DMS153 (cell line): ENCODE measurements at places on chromosomes 6 and 20.

DNA sequence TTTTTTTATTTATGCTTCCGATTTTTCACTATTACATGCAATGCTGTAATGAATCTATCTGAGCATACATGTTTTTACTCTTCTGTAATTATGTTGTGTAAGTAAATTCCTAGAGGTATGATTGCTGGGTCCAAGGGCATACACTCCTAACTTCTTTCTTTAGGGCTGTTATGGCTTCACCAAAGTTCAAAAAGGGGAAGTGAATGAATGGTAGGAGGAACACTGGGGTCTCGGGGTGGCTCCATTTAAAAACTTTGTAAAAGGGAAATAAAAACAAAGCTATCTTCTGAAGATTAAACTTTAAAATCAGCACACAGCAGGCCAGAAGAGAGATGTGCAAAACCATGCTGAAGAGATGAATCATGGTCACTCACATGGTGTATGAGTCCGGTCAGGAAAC lies 289.1 kb upstream of the SUPT3H start:
- no peak for DNase-seq

DNA sequence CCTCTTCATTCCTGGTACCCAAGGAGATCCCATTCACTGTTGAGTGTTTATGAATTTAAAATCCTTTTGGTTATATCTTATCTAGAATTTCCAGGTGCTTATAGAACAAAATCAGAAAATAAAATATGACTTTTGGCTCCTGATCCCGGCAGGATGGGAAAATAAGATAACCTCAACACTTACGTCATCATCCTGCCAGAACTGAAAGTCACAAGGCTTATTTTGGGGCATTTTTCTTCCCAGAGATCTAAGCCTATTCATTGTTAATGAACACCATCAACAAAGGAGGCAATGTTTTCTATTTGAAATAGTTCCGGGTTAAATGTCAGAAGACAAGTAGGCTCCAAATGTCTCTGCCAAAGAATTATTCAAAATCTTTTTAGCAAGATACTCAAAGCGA lies 580.6 kb downstream of the TFAP2A start:
- no peak for DNase-seq

- DNase-seq: peak; percentile 70
Measured at GRCh38 chr20:14401479-14402138, 64.2 kb upstream of the FLRT3 start.

GRCh38 chr20:23039885-23040508 lies 4.9 kb downstream of the SSTR4 start:
- no peak for DNase-seq

GRCh38 chr20:59361411-59361810 lies 61.0 kb downstream of the EDN3 start:
- no peak for DNase-seq

- DNase-seq: peak; percentile 40
Measured at GRCh38 chr6:148628251-148628650, 118.6 kb upstream of the UST start.

DNA sequence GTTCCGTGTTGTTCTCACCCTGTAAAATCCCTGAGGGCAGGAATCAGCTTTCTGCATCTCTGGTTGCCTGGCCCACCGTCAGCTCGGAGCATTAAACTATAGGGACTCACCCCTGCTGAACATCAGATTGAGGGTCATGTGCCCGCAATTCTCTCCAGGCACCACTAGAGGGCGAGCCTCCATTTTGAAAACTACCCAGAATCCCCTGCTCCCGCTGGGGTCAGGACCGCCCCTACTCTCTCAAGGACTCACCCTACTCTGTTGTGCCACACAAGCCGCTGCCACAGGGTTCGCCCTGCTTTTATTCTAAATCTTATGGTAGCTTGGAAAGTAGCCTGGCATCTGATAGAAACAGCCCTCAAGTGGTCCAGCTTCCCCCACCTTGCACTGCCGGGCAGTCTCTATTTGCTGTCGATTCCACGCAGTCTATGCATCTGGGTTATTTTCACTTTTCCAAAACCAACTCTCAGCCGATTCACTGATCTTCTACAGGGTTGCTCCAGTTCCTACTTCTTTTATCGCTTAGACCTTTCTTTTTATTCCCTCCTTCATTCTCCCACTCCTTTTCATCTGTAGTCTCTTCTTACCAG lies 244.1 kb upstream of the QKI start:
- DNase-seq: no peak

DNA sequence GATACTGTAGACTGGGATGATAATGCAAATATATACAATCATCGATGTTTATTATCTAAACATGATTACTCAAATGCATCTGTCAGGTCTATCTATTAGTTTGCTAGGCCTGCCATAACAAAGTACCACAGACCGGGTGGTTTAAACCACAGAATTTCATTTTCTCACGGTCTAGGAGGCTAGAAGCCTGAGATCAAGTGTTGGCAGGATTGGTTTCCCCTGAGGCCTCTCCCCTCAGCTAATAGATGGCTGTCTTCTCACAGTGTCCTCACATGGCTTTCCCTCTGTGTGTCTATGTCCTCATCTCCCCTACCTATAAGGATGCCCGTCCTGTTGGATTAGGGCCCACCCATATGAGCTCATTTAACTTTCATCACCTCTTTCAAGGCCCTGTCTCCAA lies 512.6 kb upstream of the SLC35B3 start:
- DNase-seq: no peak

- DNase-seq: no peak
Measured at GRCh38 chr20:3084986-3085360, 449 bp upstream of the AVP start.

- DNase-seq: no peak
Measured at GRCh38 chr20:31718952-31719643, 3.6 kb downstream of the BCL2L1 start.

DNA sequence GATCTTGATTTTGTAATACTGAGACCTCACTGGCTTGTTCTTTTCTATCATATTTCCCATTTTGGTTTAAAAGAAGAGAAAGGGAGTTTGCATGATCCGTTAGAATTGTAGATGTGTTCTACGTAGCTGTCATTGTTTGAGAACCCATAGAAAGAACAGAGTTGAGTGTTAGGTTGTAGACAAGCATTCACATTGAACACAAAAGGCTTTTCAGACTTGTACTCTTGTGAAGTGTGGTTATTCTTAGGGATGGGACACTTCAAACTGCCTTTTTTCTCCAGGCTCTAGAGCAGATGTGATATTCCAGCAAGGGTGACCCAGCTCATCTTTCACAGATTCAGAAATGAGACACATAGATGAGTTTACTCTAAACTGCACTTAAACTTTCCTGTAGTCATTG lies 19.9 kb downstream of the FOXO3 start:
- no peak for DNase-seq

GRCh38 chr6:149060300-149060984 lies 257.1 kb upstream of the TAB2 start:
- DNase-seq: peak; percentile 65

DNA sequence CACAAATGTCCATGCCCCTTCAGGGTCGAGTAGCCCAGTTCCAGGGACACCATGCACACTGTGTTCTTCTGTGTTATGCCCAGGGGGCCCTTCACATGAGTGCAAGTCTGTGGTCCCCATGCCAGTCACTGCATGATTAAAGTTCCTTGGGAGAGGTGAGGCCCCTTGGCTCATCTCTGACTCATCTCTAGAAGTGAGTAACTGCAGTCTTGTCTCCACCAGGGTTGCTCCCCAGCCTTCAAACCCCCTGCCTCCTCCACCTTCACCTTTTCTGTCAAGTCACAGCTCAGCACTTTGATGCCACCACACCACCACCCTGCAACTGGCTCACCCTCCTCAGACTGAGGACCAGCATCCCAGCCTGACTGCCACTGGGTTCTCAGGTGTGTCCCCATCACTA lies 161.7 kb downstream of the UNC5CL start:
- no peak for DNase-seq

- no peak for DNase-seq
Measured at GRCh38 chr20:8427419-8428040, 295.5 kb downstream of the PLCB1 start.

GRCh38 chr6:110575925-110576463 lies 99.6 kb upstream of the SLC22A16 start:
- no peak for DNase-seq

GRCh38 chr6:107973594-107973993 lies 15.6 kb upstream of the SEC63 start:
- no peak for DNase-seq

- DNase-seq: no peak
Measured at GRCh38 chr20:58819921-58820320, 30.8 kb downstream of the GNAS-AS1 start.
